Stimulated activated CD4-positive, alpha-beta T cell treated with anti-CD3 and anti-CD28 coated beads, Interleukin-12 subunit alpha, Interleukin-12 subunit beta, amount 100 ng/mL, for 24 hours (primary cell): ENCODE measurements at places on chromosomes 4 and X.

GRCh38 chr4:187887906-187888305 is 107.7 kb upstream of the ZFP42 start:
- no peak for DNase-seq

DNA sequence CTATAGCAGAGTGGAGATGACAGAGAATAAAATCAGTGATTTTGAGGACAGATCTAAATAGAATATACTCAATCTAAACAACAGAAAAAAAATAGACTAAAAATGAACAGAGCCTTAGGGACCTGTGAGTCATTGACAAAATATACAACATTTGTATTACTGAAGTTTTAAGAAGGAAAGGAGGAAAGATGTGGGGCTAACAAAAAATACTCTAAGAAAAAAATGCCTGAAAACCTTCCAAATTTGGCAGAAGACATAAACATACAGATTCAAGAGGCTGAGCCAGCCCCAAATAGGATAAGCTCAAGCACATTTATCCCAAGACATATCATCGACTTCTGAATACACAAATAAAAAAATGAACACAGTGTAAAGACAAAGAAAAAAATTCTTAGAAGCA is 123.6 kb upstream of the INTU start:
- DNase-seq = no peak

- no peak for DNase-seq
These were observed 565.6 kb upstream of the TENM3 start for GRCh38 chr4:181677621-181678020.

DNA sequence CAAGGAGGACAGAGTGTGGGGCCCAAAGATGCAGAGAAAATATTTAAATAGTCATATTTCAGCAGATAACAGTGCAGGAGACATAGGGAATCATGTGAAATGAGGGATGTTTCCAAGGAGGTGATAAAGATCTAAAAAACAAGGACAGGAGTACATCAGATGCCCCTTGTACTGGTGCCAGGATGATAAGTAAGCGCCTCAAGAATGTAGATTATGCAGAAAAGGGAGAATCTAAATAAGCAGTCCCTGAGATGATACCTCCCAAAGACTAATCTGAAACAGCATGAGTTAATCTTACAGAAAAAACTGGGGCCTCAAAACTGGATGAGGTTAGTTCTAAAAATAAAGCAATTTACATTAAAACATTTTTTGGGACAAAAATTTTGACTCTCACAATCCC is 136.1 kb upstream of the WDFY3 start:
- no peak for DNase-seq

DNA sequence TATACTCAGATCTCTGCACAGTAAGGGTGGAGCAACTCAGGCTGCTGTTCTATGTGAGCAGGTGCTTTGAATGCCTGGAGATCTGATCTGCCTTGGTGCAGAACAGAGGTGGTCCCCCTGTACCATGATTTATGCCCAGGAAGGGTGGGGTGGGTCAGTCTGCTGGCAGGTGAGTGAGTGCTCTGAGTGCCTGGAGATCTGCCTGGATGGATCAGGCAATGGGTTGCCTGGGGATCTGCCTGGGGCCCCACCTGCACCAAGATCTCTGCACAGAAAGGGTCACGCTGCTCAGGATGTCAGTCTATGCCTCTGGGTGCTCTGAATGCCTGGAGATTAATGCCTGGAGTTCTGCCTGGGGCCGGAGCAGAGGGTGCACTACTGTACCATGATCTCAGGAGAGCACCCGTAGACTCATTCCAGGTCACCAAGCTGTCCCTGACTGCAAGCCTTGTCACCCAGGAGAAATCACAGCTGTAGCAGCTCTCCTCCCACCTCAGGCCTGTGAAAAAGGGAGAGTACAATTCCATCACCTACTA is 342.9 kb downstream of the GBA3 start:
- no peak for DNase-seq

GRCh38 chr4:10095296-10095991 is 21.2 kb downstream of the WDR1 start:
- no peak for DNase-seq

DNA sequence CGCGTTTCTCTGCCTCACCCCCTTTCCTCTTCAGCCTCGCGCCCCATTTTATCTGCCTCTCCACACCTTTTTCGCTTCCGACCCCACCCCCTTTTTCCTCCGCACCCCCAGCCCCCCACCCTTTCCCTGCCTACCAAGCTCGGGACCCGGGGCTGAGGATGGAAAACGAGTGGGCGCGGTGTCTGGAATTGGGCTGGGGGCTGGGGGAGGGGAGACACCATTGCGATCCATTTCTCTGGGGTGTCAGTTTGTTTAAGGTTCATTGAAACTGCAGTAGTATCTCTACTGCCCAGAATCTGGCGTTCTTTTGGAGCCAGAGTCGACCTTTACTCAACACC is 707 bp downstream of the SLC9A6 start:
- DNase-seq = no peak

DNA sequence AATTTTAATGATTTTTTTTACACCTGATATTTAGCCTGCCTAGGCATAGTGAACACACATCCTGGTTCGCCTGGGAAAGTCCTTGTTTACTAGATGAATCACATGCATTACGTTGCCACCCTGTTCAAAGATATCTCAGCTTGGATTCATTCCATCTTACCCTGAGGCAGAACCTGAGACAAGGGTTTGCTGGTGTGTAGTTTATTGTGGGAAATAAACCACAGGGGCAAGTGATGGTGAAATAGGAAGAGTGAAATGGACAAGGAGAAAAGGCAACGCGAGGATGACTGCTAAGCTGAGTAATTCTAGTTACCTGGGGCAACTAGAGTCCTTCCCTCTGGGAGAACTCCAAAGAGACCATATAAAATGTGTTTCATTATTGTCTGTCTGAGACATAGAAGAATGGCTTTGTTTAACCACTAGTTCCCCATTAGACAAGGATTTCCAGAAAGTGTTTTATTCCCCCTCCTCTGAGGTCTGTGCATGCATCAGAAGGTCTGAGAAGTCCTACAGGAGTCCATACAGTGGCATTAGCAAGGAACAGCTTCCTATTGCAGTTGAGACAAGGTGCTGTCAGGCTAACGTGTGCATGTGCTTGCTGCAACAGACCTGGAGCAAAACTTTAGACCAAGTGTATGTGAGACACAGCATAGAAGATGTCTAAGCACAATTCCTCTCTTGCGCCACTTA is 797.3 kb upstream of the FRG1 start:
- DNase-seq = no peak

DNA sequence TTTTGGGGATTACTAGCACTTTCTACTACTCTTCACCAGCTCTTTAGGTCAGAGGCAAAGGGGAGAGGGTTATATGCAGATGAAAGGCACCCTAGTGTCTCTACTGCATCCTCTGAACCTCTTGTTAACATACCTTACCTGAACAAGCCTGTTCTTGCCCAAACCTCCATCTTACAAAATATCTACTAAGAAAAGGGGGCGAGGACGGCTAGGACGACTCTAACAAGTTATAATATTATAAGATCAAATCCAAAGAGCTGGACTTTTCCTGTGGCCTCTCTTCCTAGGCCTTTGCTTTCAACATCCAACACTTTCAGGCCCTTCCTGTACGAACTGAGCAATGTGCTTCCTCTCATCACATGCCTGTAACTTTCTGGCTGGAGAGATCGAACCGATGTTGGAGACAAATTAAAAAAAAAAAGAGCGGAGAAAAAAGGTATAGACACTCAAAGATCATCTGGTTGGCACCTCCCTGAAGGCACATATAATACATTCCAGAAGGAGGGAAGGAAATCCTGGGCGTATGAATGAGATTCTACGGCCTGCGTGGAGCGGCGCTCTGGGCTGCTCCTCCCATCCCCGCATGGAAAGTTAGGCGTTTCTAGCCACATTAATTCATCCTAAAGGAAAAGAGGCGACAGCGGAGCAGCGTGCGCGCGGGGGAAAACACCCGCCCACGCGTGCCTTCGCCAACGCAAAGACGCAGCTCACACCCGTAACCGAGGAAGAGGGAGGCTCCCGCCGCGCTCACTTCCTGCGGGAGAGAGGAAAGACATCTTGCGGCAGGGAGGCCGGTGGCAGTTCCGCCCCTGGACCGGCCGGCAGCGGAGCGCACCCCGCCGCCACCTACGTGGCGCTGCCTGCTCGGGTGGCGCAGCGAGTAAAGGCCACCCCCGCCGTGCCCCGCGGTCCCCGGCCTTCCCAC is 808 bp downstream of the PRDM5 start:
- peak; percentile 43 for DNase-seq

GRCh38 chrX:124502599-124502998 is 156.2 kb downstream of the SH2D1A start:
- DNase-seq = no peak

- DNase-seq = no peak
These were observed 227.7 kb downstream of the C4orf33 start for GRCh38 chr4:129323658-129324057.

DNA sequence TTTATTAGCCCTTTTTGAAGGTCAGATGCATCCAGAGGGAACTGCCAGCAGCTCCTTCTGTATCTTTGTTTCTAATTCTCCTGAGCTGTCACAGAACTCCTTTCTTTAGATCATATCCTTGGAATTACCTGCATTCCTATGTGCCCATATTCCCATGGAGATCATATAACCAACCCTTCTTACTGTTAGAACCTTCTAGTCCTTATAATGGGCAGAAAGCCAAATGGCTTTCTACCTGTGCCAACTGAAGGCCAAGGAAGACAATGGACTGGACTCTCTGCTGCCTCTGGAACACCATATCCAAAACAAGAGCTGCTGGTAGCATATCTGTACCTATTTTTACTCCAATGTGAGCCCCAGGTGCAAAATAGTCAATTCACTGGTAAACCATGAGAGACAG is 60.7 kb downstream of the TBC1D9 start:
- DNase-seq = no peak

- DNase-seq = peak; percentile 38
These were observed 4.5 kb downstream of the MID1IP1 start for GRCh38 chrX:38805432-38806389.

DNA sequence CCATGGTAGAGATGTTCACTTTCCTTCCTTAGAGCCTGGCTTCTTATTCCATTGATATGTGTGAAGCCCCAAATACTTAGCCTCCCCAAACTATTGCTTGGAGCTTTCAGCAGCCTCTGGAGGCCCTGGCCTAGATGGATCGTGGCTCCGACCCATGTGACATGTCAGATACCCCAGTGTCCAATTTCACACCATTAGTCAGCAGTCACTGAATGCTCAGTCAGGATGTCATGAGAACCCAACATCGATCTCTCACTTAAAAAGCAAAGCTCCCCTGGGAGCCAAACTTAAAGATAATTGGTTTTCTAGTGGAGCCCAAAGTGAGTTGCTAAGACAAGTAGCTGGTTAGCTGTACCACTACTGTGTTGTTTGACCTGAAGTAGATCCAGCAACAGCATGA is 41.6 kb upstream of the IGSF1 start:
- DNase-seq = no peak

- DNase-seq = no peak
These were observed 244.4 kb upstream of the NDST4 start for GRCh38 chr4:115357776-115358175.

GRCh38 chr4:5885733-5886132 is 7.2 kb downstream of the CRMP1 start:
- DNase-seq = no peak

- DNase-seq = no peak
These were observed 95.1 kb downstream of the CDS1 start for GRCh38 chr4:84677995-84678394.

DNA sequence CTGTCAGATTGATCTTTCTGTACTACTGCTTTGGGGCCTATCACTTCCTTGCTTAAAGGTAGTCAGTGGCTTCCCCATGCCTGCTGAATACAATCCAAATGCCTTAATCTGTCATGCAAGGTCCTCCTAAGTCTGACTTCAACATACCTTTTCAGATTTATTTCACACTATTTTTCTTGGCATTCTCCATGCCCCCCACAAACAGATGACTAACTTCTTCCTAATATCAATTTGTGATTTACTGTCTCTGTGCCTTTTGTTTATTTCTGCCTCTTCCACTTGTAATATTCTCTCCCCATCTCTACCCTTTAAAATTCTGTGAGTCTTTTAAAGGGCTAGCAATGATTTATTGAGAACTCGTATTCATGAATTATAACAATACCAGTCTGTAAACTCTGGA is 41.8 kb downstream of the OCRL start:
- DNase-seq = no peak

DNA sequence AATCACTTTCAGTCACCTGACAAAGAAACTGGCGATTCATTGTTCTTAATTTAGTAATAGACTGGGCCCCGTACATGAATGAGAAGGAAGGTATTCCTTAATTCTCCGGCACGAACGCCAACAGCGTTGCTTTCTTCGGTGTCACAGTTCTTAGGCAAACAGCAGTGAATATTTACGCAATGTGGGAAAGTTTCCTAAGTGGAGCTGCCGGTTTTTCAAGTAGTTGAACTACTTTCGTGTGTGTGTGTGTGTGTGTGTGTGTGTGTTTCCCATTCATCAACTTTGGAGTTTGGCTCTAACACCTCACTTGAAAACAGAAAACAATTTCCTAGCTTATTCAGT is 651 bp downstream of the NXT2 start:
- DNase-seq = no peak

DNA sequence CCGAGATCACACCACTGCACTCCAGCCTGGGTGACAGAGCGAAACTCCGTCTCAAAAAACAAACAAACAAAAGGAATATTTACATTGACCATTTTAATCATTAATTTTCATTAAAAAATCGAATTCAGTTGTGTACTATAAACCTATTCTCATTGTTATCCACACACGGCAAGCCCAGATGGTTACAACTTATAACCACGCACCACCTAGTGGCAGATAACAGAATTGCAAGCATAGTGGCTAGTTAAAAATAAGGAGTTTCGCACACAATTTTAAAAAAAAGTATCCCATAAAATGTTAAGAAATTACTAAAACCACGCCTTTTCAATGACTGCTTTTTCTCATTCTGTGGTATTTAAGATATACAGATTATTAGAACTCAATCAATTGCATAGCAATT is 25.4 kb downstream of the MBNL3 start:
- DNase-seq = no peak

DNA sequence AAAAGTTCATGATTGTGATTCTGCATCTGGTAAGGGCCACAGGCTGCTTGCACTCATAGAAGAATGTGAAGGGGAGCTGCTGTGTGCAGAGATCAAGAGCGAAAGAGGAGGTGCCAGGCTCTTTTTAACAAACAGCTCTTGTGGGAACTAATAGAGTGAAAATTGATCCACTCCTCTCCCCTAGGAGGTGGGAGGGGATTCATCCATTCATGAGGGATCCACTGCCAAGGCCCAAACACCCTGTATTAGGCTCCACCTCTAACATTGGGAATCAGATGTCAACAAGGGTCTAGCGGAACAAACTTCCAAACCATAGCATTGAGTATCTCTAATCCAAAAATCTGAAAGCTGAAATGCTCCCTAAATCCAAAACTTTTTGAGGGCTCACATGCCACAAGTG is 16.4 kb upstream of the PPID start:
- DNase-seq = no peak

DNA sequence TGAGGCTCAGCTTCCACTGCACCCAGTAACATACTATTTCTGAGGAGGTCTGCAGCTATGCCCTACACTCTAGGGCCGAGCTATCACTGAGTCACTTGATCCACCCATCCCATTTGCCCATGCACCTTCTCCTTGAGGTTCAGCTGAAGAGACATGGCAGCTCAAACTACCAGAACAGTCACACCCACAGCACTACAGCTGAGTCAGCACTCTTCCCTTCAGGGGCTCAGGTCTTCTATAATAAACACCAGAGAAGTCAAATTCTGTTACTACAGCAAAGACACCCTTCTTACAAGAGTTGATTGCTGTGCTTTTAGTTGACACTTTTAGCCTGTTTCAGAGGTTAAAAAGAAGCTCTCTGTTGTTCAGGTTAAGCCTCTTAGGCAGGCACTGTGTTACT is 1696.4 kb upstream of the ADGRL3 start:
- DNase-seq = no peak

GRCh38 chr4:27005501-27005900 is 144.9 kb downstream of the STIM2 start:
- no peak for DNase-seq
